ENCODE measurements at places on chromosomes 7 and 10.

DNA sequence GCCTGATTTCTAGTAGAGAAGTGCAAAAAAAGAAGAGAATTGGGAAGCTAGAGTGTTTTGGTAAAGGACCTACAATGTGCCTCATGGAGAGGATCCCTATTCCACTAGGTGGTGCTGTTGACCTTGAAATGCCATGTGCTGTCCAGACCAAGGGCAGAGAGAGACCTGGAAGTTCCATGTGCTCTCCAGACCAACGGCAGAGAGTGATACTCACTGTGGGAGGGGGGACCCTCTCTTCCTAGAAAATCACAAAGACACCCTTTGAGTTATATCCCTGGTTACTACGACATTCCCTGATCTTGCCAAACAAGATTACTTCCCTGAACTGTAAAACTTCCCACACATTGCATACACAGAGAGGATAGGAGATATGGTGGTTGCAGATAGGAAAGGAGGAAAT is 212.7 kb upstream of the ZNF804B start:
- DNase-seq: no peak

DNA sequence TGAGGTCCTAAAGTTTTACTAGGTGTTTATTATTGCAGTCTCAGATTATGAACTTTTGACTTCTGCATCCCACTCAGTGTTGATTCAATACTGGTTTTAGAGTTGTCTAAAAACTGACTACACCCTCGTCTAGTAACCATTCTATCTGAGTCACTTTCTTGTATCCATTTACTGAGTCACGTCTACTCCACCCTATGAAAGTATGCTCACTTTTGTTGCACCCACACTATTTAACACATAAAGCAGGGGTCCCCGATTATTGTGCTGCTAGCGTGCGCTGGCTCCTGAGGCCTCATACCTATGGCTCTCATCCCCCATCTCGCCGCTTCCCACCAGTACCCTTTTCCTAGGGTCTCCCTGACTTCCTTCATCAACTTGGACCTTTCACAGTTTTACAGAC is 2.0 kb downstream of the SAMD9 start:
- DNase-seq: no peak

DNA sequence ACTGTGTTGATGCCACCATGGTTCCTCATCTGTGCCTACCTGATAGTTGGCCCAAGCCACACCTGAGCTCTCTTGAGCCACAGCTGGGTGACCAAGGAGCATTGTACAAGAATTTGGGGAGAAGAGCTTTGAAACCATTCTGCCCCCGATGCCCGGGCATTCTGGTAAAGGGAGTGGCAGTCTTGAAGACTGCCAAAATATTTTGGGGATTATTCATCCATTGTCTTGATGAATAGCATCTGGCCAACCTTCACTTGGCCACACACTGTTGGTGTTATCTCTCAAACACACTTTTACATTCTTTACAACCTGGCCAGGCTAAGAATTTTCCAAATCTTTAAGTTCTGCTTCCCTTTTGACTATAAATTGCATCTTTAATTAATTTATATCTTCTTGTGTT is 113.1 kb upstream of the PCBD1 start:
- no peak for DNase-seq

GRCh38 chr10:76282061-76283025 is 850.9 kb downstream of the LRMDA start:
- DNase-seq: no peak

- no peak for DNase-seq
These were observed 19.9 kb upstream of the ZEB1 start for GRCh38 chr10:31299119-31299518.

DNA sequence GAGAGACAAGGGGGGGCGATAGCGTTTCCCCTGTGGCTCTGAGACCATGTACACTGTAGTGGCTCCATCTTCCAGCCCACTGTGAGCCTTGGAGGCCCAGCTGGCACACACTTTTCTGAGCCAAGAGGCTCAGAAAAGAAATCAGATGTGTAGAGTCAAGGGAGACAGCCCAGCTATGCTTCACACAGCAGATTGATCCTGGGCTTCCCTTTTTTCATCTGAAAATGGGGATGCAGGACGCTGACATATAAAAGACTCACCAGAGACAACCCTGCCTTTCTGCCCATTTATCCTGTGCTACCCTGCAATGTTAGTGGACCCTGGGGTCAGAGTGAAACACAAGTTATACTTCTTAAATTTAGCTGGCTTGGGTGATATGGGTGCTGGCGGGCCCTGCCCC is 14.3 kb downstream of the TMEM273 start:
- DNase-seq: no peak

GRCh38 chr10:12703813-12704212 is 297.7 kb downstream of the CCDC3 start:
- no peak for DNase-seq

DNA sequence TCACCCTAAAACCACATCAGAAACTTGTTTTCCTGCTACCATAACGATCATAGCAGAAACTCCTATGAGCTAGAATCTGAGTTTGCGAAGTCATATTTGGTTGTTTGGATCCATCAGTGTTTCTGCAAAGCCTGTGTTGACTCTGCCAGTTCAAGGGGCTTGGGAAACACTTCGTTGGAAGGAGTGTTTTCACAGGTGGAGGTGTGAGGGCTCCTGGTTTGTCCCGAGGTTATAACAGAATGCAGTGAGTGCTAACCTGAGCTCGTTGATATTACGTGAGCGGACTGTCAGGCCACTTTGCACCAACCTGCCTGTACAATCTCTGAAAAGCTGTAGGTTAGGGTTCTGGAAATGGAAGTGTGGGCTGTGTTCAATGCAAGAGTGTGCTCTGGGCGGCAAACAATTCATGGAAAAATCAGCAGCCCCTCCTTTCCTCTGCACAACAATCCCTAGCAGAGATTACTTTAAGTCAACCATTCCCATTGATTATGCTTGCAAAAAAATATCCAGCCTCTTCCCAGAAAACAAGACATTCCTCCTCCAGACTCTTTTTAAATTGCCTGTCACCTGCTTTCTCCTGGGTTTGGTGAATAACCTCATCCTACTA is 622.0 kb downstream of the TYW1 start:
- DNase-seq: no peak

- DNase-seq: no peak
These were observed 15.7 kb downstream of the RBM33 start for GRCh38 chr7:155660059-155660757.

DNA sequence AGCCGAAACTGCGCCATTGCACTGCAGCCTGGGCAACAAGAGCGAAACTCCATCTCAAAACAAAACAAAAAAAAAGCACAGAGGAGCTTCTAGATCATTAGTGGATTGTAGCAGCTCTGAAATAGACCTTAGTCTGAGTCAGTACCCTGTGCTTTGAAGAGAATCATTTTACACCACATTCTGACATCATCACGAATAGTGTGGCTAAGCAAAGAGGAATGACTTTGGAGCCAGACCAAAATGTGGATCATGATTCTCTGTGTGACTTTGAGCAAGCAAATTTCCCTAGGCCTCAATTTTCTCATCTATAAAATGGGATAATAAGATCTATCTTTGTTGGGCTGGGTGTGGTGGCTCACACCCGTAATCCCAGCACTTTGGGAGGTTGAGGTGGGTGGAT is 618.9 kb downstream of the CALN1 start:
- DNase-seq: no peak

DNA sequence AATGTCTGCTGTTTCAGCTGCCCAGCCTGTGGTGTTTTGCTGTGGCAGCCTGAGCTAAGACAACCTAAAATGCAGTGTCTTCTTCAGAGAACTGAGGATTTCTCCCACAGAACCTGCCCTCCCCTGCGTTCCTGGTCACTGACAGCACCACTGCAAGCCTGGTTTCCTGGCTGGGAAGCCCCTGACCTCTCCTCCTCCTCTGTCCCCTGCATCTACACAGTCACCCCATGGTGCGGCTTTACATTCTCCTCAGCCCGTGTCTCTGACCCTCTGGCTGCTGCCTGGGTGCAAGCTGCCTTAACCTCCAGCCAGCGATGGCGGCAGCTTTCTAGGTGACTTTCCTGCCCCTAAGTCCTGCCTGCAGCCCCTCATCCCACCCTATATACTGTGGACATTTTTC is 337.3 kb upstream of the ZNF32 start:
- no peak for DNase-seq

GRCh38 chr10:125060482-125060825 is 99.9 kb downstream of the CTBP2 start:
- DNase-seq: no peak

- no peak for DNase-seq
These were observed 26.7 kb upstream of the CROT start for GRCh38 chr7:87318741-87319140.

- DNase-seq: no peak
These were observed 364.7 kb upstream of the POM121L12 start for GRCh38 chr7:52670608-52671225.

GRCh38 chr7:121385056-121385799 is 10.9 kb downstream of the FAM3C start:
- no peak for DNase-seq

DNA sequence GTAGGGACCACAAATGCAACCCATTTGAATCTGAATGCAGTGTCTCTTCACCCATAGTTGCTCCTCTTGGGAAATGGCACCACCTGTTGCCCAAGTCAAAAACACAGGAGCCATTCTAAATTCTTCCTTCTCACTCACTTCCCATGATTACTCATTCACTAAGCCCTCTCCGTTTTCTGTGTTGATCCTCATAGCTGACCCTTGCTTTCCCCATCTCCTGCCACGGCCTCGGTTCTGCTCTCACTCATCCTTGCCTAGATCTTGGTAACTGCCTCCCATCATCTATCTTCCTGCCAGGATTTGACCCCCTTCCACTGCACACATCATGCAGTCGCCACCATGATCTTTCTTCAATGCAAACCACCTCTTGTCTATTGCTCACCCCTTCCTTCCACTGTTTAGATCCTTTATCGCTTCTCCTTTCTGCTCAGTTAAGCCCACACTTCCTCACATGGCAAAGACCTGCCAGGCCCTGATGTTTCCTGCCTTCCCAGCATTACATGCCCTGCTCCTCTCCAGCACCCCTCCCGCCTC is 19.0 kb upstream of the CPN1 start:
- no peak for DNase-seq

- no peak for DNase-seq
These were observed 100.1 kb downstream of the KLF6 start for GRCh38 chr10:3684891-3685290.

DNA sequence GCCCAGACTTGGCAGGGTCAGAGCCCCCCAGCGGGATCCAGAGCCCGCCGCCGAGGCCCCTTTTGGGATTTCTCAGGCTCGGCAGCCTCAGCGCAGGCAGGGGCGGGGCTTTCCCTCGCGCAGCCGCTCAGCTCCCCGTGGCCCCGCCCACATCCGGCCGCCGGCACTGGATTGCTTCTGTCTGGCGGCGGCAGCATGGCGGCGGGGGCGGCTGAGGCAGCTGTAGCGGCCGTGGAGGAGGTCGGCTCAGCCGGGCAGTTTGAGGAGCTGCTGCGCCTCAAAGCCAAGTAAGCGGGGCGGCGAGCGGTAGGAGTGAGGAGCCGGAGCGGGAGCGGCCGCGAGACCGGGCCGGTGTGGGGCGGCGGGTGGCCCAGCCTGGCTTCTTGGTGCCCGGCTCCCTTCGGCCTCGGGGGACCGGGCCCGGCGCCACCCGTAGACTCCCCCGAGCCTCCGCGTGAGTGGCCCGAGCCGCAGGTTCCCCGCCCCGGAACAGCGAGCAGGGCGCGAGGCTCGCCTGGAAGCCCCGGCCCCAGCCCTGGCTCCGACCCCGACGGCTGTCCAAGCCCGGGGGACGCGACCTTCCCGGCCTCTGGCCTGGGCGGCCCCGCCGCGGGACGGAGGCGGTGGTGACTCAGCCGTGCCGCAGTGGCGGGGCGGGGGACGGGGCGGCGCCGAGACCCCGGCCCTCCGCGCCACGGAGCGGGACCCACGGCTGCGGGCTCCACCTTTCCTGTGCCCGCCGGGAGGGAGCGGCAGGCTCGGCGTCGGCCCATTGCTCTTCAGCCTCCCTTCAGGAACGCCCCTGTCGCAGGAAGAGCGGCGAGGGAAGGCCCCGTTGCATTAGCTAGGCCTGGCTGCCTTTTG is at the start of gene GLRX3:
GLRX3 (plus strand) TSS at position 166 of the 864 bp plus-strand sequence; CDS start at position 196, 30 bp downstream.
- peak; percentile 81 for DNase-seq

GRCh38 chr10:104002911-104003310 is 36.0 kb downstream of the SLK start:
- no peak for DNase-seq

DNA sequence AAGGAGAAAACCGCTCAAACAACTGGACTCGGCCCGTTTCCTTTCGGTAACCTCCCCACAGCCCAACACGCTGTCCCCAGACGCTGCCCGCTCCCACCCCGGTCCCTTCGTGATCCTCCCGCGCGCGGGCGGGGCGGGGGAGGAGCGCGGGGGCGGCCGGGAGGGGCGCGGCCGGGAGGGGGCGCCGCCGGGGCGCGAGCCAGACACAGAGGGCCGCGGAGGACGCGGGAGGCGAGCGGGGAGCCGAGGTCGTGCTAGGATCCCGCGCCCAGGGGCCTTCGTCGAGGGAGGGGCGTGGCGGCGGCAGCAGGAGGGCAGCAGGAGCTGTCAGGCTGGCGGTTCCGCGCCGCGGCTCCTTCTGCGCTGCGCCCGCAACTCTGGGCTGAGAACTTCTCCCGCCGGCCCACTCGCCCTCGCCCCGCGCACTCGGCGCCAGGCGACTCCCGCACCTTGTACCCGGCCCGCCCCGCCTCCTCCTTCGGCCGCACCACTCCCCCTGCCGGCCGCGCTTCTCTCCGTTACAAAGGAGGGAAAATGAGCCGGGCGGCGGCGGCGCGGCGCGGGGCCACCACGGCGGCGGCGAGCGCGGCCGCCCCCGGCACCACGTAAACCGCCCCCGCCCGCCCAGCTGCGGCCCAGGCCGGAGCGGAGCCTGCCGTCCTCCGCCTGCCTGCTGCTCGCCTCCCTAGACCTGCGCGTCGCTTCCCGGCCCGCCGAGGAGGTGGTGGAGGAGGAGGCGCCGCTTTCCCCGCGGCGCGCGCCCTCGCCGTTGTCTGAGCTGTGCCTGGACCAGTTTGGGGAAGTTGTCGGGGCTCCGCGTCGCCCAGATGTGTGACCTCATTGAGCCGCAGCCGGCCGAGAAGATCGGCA is at the start of gene CDK14:
CDK14 (plus strand) TSS at position 521 of the 870 bp plus-strand sequence; CDS start at position 828, 307 bp downstream.
- DNase-seq: no peak

DNA sequence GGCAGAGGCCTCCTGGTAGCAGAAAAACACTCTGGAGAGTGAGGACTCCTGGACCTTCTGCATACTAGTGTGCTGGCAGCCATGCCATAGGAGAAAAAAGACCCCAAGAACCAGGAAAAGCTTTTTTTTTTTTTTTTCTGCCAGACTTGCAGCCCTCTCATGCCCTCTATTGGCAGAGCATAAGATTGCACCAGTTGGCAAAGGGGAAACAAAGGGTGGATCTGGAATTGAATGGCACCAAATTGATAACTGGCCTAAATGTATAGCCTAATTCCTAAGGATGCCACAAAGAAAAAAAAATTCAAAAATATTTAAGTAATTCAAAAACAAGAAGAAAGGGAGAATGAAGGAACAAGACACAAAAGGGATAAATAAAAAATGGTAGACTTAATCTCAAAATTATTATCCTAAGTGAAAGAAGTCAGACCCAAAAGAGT is 112.5 kb upstream of the GHITM start:
- no peak for DNase-seq

- DNase-seq: no peak
These were observed 20.1 kb downstream of the CNOT4 start for GRCh38 chr7:135489791-135490190.

Measured in stimulated activated CD8-positive, alpha-beta memory T cell treated with anti-CD3 and anti-CD28 coated beads, Interleukin-7, amount 100 ng/mL, for 1 hour (primary cell).